ENCODE measurements at places on chromosomes 3 and 15.
A peak's percentile ranks its signal among the peaks of the same experiment; 100 is the strongest.

GRCh38 chr15:95442107-95442719 lies 888.3 kb upstream of the NR2F2 start:
- no peak overlapping the region for H3K4me3 ChIP-seq
- H3K4me1 ChIP-seq = no peaks in the 10 kb centered on the region
- no peaks in the 10 kb centered on the region for H3K27me3 ChIP-seq
- H3K36me3 ChIP-seq = no peaks in the 10 kb centered on the region
- DNase-seq = no peak

- H3K4me1 ChIP-seq = peaks cover 8% of the 10 kb centered on the region
- no peak overlapping the region for H3K4me3 ChIP-seq
- DNase-seq = no peak
- peaks cover 12% of the 10 kb centered on the region for H3K36me3 ChIP-seq
- H3K27ac ChIP-seq = no peak overlapping the region
These were observed 61.9 kb downstream of the TM4SF4 start for GRCh38 chr3:149536429-149536828.

DNA sequence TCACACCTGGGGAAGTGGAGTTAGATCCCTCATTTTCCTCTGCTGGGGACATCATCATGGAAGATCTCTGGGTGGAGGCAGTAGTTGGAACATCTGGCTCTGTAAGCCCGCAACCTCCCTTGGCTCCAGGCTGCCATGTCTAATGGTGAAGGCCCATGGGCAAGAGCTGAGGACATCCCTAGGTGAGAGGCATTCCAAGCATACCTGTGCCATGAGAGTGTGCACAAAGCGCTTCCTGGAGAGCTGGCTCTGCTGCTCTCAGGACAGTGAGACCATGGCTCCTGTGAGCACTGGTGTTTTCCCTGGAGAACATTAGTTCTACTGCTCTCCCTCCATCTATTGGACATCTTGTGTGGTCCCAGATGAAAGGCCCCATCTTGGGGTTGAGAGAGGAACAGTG lies 7.7 kb downstream of the MAPKAPK3 start:
- no peaks in the 10 kb centered on the region for H3K27me3 ChIP-seq
- H3K36me3 ChIP-seq = peaks cover 25% of the 10 kb centered on the region
- H3K27ac ChIP-seq = peak overlapping the region; percentile 70
- H3K4me1 ChIP-seq = peaks cover 36% of the 10 kb centered on the region
- H3K4me3 ChIP-seq = no peak overlapping the region

- H3K27me3 ChIP-seq = no peaks in the 10 kb centered on the region
- no peaks in the 10 kb centered on the region for H3K4me1 ChIP-seq
- H3K4me3 ChIP-seq = no peak overlapping the region
- H3K27ac ChIP-seq = no peak overlapping the region
These were observed 869.4 kb downstream of the NAALADL2 start for GRCh38 chr3:175728566-175728965.

- DNase-seq = no peak
- H3K4me1 ChIP-seq = peaks cover 10% of the 10 kb centered on the region
- H3K27ac ChIP-seq = no peak overlapping the region
- H3K4me3 ChIP-seq = no peak overlapping the region
These were observed 6.4 kb downstream of the CMSS1 start for GRCh38 chr3:99823723-99824711.

DNA sequence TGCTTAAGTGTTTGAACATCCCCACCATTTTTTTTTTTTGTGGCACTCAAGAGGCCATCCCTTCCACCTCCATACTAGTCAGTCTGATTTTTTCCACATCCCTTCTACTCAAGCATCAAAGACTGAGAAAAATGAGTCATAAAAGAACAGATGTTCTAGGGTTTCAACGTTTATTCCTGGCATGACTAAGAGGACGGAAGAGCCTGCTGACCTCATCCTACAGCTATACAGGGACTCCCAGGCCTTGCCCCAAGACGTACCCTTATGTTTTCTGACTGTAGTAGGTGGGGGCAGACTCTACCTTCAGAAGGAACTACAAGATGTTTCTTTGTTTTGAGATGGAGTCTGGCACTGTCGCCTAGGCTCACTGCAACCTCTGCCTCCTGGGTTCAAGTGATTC lies 3.3 kb upstream of the ITPKA start:
- H3K27me3 ChIP-seq = peaks cover 11% of the 10 kb centered on the region
- H3K27ac ChIP-seq = peak overlapping the region; percentile 38
- no peak overlapping the region for H3K4me3 ChIP-seq

- H3K4me1 ChIP-seq = peaks cover 14% of the 10 kb centered on the region
- H3K4me3 ChIP-seq = no peak overlapping the region
- H3K27ac ChIP-seq = peak overlapping the region; percentile 41
- H3K27me3 ChIP-seq = no peaks in the 10 kb centered on the region
- DNase-seq = no peak
- H3K36me3 ChIP-seq = no peaks in the 10 kb centered on the region
These were observed 40.5 kb downstream of the TRAT1 start for GRCh38 chr3:108862865-108863798.

- no peaks in the 10 kb centered on the region for H3K36me3 ChIP-seq
- H3K4me3 ChIP-seq = no peak overlapping the region
These were observed 197.7 kb downstream of the CD47 start for GRCh38 chr3:107892955-107893624.

GRCh38 chr3:156274791-156275190 lies 154.4 kb downstream of the KCNAB1 start:
- no peak for DNase-seq
- H3K4me1 ChIP-seq = no peaks in the 10 kb centered on the region
- no peaks in the 10 kb centered on the region for H3K27me3 ChIP-seq
- H3K27ac ChIP-seq = no peak overlapping the region

DNA sequence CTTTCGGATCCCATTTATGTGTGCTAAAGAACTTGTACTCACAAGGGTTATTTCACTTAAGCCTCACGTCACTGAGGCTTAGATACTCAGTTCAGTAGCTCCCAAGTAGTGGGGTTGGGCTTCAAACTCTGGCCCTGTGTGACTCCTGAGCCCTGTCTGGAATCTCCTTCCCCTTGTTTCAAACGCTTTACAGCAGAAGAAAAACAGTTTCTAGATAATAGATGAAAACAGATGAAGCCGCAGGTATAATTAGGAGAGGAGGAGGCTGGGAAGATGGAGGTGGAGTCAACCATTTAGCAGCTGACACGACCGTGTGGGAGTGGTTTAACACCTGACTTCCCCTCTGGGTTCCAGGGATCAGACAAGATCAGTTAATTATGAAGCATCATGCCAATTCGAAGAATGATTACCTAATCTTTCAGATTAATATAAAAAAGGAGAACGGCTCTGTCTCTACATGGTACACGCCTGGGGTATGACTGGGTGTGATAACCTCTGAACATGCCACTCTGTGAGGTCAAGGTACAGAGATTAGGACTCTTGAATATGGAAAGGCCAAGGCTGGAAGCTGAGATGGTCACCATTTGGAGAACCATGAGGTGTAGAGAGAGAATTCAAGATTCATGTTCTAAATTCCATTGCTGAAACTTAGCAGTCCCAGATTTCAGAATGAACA lies 31.1 kb downstream of the TPM1 start:
- DNase-seq = no peak
- no peak overlapping the region for H3K27ac ChIP-seq
- H3K4me3 ChIP-seq = no peak overlapping the region
- H3K36me3 ChIP-seq = peaks cover 24% of the 10 kb centered on the region
- no peaks in the 10 kb centered on the region for H3K27me3 ChIP-seq
- H3K4me1 ChIP-seq = no peaks in the 10 kb centered on the region

Measured in RWPE2 (cell line).